Tibial nerve (tissue), 4 donors: ENCODE measurements at places on chromosomes 5 and 9. TPM values are rescaled to one million over a fixed set of nuclear protein-coding genes. Genes with fewer than 3 reads are reported as not detected.

DNA sequence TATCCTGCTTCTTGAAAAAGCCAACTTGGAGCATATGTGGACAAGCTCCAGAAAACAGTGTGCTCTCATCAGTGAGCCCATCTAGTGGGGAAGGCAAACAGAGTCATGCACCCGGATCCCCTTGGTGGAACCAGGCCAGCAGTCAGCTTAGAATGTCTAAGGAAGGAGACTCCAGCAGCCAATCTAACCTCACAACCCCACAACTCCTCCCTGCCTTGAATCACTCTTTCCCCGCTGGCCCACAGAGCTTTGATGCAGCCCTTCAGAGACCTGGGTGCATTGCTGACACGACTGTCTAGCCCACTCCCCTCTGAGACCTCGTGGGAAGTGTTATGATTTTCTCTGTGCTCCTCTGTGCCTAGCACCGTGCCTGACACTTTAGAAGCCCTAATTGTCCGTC is 623.7 kb downstream of the BNC2 start:
- no peak overlapping the region for H3K4me3 ChIP-seq
- DNase-seq = no peak
- no peak overlapping the region for H3K27ac ChIP-seq

GRCh38 chr5:82641331-82642003 is 363.3 kb upstream of the RPS23 start:
- no peaks in the 10 kb centered on the region for H3K36me3 ChIP-seq
- no peaks in the 10 kb centered on the region for H3K4me1 ChIP-seq
- no peak overlapping the region for H3K4me3 ChIP-seq
- no peak overlapping the region for H3K27ac ChIP-seq

KCNT1 gene
- total RNA-seq = 0.39 TPM

SPAG8 gene
- total RNA-seq = 3.1 TPM

ORM2 gene
- not detected for total RNA-seq

DNA sequence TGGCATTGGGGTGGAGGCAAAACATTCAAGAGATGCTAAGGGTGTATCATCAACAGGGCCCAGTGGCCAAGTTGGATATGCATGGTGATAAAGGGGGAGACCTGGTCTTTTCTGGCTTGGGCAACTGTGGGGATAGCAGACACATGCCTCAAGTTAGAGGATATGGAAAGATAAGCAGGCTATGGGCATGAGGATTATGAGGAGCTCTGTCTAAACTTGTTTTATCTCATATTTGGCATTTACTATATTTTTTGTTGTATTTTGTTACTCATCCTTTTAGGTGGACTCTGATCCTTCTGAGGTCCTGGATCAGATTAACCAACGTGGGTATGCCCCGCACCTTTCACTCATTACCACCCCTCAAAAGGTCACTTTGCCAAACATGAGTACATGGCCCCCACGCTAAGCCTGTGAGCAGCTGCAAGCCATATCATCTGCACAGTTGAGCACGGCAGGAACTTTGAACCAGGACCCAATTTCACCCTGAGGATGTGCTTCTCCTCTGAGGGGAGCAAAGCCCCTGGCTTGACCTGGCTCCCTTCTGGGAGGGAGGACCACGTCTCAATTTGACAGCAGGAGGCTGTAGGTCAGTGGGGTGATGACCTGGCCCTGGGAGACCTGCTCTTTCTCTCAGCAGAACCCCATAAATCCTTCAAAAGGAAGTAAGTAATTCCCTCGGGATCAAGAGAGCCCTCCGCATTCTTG is 71.1 kb upstream of the CD180 start:
- peak overlapping the region; percentile 98 for H3K27ac ChIP-seq
- no peaks in the 10 kb centered on the region for H3K36me3 ChIP-seq
- no peak overlapping the region for H3K4me3 ChIP-seq
- no peak for DNase-seq

DNA sequence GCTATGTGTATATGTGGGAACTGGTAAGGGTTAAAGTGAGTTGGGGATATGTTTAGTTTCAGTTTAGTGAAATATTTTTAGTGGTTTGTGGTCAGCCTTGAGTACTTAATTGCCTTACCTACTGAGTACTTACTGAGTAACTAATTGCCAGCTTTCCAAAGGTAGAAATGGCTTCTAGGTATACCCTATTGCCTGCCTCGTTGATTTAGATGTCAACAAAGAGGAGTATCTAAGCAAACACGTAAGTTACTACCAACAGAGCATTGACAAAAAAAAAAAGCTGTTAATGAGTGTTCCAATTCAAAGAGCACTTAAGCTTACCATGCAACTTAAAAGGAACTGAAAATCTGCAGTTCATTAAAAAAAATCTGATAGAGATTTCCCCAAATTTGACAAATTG is 8.8 kb downstream of the ATP10B start:
- no peaks in the 10 kb centered on the region for H3K4me1 ChIP-seq
- no peak overlapping the region for H3K27ac ChIP-seq
- no peak overlapping the region for H3K4me3 ChIP-seq
- no peak for DNase-seq
- no peaks in the 10 kb centered on the region for H3K27me3 ChIP-seq

DNA sequence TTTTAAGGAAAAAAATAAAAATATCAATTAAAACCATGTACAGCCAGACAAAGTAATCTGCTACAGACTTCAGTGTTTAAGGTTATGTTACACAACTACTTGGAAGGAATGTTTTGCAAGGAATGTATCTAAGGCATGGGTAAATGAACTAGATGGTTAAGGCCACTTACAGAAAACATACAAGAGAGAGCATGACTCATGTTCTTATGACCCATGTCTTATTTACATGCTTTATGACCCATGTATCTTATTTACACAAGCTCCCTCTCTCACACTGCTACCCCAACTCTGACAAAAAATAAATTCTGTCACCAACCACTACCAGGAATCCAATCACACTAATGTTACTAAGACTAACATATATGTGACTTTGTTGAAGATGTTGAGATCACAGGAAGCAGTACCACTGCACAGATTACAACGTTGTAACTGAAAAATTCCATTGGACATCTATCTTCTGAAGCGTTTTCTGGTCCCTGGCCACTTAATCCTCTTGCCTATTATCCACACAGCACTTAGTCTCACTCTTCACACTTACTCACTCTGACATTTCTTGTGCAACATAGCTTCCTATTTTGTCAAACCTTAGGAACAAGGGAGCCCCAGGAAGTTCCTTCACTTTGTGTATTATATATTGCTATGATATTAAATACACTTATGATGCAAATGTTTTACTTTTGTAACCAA is 1630.1 kb upstream of the C9orf72 start:
- no peaks in the 10 kb centered on the region for H3K36me3 ChIP-seq
- H3K27ac ChIP-seq = no peak overlapping the region
- H3K4me1 ChIP-seq = no peaks in the 10 kb centered on the region
- H3K27me3 ChIP-seq = no peaks in the 10 kb centered on the region
